Foreskin fibroblast (primary cell): ENCODE measurements at places on chromosomes 5 and 9.

GRCh38 chr5:140196115-140196814, 21.3 kb downstream of the CYSTM1 start:
- DNase-seq: no peak

- no peak for DNase-seq
These were observed 742 bp downstream of the BHMT2 start for GRCh38 chr5:79070350-79070667.

GRCh38 chr5:132639706-132640130, 18.3 kb upstream of the IL13 start:
- DNase-seq: no peak

DNA sequence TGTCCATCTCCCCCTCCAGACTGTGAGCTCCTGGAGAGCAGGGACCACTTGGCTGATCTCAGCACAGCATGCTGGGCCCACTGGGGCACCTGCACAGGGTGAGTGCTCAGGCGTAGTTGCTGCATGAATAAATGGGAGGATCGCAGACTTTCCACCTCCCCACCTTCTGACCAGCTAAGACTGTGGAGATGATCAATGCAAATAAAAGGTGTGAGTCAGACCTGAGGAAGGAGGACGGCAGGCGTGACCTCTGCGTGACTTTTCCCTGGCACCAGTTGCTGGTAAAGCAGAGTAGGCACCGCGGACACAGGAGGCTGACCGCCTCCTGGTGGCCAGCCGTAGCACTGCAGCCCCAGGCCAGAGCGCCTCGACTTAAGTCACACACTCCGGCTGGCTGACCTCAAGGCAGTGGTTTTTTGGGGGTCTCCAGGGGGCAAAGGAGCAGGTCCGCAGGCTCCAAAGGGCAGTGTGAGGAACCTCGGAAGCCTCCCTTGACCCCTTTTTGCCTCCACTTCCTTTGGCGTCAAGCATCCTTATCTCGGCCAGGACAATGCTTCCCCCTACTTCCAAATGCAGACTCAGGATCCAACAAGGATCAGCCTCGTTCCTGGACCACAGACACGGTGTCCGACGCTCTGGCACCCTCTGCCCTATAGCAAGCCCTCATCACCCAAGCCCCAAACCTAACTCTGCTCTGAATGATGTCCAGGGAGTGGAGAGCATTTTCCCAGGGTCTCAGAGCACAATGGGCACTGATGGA, 12.7 kb upstream of the TDRD7 start:
- DNase-seq: peak; percentile 88

DNA sequence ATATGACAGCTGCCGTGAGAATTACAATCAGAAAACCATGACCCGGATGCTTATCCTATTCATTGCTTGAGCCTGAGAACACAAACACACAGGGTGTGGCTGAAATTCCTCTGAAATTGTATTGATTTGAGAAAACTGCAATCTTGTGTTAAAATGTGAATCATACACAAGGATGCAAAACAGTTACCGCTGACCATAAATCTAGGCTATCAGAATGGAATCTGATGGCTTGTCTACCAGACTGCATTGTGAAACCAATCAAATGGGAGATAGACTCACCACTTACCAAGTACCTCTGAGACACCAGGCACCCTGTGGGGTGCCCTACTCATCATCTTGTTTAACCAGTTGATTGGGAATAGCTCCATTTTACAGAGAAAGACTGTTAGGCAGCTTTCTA, 188.7 kb upstream of the MSX2 start:
- DNase-seq: no peak

DNA sequence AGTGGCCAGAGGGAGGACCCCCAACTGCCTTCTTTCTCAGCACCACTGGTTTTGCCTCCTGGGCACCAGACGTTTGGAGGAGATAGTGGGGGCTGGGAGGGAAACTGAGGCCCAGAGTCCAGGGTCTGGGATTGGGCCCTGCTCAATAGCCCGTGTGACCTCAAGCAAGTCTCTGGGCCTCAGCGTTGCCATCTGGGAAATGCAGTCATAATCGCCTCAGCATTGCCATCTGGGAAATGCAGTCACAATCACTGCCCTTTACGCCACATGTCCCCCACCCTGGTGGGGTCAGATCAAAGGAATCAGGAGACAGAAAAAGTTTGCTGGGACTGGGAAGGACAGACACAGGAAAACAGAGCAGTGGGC, 1.6 kb downstream of the SH2D3C start:
- DNase-seq: no peak
